ENCODE measurements at places on chromosomes 3 and 15.
A peak's percentile ranks its signal among the peaks of the same experiment; 100 is the strongest.

GRCh38 chr15:45891766-45892165, 256.9 kb downstream of the SQOR start:
- DNase-seq: no peak

DNA sequence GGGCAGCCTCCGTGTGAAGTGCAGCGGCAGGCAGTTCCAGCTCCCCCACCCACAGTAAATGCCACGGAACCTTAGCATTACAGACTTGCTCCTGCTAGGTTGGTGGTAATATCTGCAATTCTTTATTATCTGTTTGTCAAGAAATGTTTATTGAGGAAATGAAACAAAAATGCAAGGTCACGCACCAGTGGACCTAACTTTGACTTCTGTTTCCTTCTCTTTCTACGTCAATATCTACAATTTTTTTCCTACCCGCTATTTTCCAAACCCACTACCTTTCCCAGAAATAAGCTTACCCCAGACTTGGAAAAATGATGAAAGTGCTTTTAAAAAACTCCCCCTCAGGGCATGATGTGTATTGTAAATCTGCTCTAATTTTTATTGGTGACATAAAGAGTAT, 18.9 kb downstream of the ILDR1 start:
- no peak for DNase-seq

- DNase-seq: no peak
Observed at GRCh38 chr3:192332386-192333291, 394.7 kb downstream of the FGF12 start.

DNA sequence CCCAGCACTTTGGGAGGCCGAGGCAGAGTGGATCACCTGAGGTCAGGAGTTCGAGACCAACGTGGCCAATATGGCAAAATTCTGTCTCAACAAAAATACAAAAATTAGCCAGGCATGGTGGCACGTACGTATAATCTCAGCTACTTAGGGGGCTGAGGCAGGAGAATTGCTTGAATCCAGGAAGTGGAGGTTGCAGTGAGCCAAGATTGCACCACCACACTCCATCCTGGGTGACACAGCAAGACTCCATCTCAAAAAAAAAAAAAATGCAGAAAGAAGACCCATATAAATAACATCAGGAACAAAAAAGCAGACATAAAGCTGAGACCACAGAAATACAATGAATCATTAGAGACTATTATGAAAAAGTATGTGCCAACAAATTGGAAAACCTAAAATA, 235.2 kb upstream of the VEPH1 start:
- DNase-seq: no peak

DNA sequence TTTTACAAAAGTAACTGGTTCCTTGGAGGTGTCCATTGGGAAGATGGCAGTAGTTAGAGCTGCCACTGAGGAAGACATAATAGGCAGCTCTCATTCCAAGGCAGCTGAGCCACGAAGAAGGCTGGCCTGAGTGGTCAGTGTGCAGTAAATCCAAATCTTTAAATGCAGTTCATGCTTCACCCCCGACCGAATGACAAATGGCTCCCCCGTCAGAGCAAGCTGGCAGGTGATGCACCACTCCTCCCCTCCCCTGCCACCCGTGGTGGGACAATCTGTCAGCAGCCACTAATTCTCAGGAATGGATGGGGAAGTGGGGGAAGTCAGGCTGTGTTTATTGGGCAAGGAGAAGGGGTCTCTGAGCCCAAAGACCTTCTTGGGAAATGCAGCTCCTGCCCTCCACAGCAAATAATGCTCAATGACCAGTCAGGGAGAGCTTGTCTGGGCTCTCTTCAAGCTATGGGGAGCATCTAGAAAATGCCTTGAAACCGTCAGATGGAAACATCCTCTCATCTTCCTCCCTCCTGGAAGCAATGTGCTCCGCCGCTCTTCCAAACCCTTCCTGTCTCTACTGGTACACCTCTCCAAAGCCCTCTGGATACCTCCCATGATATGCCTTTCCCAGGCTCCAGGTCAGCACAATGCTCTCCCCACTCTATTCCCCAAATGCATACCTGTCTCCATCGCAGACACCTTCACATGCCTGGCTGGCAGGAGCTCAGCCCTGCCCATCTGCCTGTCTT, 65.4 kb downstream of the LIPC start:
- peak; percentile 29 for DNase-seq

Measured in nephron progenitor cell (in vitro differentiated cells).